Cardiac muscle cell (in vitro differentiated cells and primary cell): ENCODE measurements at places on chromosomes 7 and 10. TPM values are rescaled to one million over a fixed set of nuclear protein-coding genes. Genes with fewer than 3 reads are reported as not detected.

Gene CRPPA
- total RNA-seq, result 4.6 and 5.0 TPM in 2 replicates

Gene GBX1
- 0.36 and 1.6 TPM in 2 replicates for total RNA-seq

Gene HECW1
- total RNA-seq, result 0.06 and 0.39 TPM in 2 replicates

Gene EIF3B
- total RNA-seq, result 132 and 161 TPM in 2 replicates

Gene PRR15
- total RNA-seq, result 4.9 and 8.9 TPM in 2 replicates

Gene UTF1
- total RNA-seq, result not detected in 2 replicates

Gene MYOF
- total RNA-seq, result 18.1 and 22.4 TPM in 2 replicates

Gene TBC1D12
- total RNA-seq, result 7.7 and 8.5 TPM in 2 replicates

Gene CXCL12
- 26.3 and 68.9 TPM in 2 replicates for total RNA-seq

Gene HDAC9
- total RNA-seq, result 61.5 and 101 TPM in 2 replicates

Gene CLIP2
- total RNA-seq, result 20.0 and 27.6 TPM in 2 replicates
